AG08395 (cell line): ENCODE measurements at places on chromosomes 3 and 15.
A peak's percentile ranks its signal among the peaks of the same experiment; 100 is the strongest.

DNA sequence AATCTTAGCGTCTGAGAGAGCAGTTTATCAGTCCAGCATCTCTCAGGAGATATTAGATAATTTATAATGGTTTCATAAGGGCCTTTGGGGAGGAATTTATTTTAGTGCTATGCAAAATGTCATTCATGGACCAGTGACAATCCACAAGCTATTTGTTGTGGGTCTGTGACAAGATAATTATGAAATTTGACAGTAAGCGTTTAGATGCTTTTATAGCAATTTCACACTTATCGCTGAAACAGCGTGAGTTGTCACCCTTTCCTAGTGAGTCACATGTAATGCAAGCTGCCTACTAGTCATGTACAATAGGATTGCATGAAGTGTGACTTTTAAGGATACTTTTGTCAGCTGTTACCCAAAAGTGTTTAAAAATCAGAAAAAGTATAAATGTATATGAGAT, 315.6 kb upstream of the THBS1 start:
- no peak for DNase-seq

GRCh38 chr3:45119376-45119775, 26.8 kb downstream of the CDCP1 start:
- DNase-seq = no peak

DNA sequence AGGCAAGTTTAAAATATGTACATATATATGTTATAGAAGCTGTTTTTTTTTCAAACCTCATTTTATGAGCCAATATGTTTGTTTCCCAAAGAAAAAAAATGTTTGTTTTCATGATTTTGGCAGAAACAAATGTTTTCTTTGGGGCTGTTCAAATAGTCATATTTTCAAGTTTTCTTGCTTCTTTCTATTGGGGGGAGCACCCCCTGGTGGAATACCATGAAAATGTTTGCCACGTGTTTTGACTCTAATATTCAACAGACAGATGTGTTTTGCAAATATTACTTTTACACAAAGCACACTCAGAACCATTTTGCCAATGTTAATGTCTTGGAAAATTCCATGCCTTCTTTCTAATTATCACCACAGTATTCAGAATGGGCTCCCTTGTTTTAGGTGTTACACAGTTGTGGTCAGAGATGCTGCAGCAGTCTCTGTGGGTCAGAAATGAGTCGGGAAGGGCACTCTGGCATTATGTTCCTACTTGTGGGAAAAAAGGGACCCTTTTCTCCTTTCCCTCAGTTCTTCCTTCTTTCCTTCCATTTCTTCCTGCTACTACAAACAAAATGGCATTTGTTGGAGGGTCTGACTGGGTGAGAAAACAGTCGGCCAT, 817.0 kb downstream of the TUSC7 start:
- peak; percentile 42 for DNase-seq

- DNase-seq = no peak
These were observed 76.4 kb downstream of the UBR1 start for GRCh38 chr15:43029476-43029875.

GRCh38 chr15:40340038-40340739, 550 bp downstream of the CCDC9B start:
- DNase-seq = peak; percentile 83
